Posterior vena cava (tissue), 2 donors: ENCODE measurements at places on chromosomes 4 and X. TPM values are rescaled to one million over a fixed set of nuclear protein-coding genes. Genes with fewer than 3 reads are reported as not detected.

Gene NLGN4X
- total RNA-seq = 0.90 TPM

Gene NAP1L2
- 5.0 TPM for total RNA-seq

Gene SPATA4
- total RNA-seq = not detected

Gene CSAG3
- total RNA-seq = not detected

DNA sequence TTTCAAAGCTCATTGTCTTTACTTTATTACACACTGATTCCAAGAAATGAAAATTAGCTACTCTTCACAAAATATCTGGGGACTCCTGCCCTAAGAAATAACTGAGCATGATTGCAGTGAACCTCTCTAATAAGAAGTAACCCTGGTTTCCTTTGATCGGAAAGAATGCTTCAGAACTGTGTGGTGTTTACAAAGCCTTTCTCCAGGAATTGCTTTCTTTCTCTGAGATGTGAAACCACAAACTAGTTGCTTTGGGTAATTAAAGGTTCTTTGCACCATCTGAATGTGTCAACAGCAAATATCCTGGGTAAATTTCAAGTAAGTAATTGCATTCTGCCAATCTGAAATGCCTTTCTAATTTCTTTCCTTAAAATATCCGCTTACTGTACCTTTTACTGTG lies 292.9 kb upstream of the SLIT2 start:
- no peak for DNase-seq

- DNase-seq = peak; percentile 87
These were observed 11.7 kb upstream of the BCOR start for GRCh38 chrX:40109288-40110008.

DNA sequence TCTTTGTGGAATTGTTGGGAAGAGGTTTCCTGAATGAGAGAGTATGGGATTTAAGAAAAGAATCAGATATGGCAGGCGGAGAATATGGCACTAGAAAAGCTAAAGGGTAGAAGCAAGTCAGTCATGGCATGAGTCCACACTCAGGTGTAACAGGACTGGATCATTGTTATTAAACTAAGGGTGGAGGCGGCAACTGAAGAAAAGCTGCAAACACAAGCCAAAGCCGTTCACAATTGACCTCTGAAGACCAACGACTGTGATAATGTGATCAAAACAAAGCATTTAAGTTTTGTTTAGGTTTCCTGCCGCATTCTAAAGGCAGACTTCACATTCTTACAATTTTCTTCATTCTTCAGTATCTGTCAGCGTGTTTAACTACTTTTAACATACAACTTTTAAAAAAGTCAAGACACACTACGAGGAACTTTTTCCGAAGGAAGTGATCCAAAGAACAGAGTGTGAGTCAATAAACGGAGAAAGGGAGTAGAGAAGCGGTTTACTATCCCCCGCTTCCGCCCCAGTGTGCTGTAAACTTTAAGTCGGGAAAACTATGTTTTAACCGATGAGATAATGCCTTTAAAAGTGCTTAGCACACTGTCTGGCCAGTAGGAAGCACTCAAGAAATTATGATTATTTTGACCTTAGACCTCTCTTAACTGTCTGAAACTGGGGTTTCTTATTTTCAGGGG lies 909 bp upstream of the SLAIN2 start:
- DNase-seq = no peak

DNA sequence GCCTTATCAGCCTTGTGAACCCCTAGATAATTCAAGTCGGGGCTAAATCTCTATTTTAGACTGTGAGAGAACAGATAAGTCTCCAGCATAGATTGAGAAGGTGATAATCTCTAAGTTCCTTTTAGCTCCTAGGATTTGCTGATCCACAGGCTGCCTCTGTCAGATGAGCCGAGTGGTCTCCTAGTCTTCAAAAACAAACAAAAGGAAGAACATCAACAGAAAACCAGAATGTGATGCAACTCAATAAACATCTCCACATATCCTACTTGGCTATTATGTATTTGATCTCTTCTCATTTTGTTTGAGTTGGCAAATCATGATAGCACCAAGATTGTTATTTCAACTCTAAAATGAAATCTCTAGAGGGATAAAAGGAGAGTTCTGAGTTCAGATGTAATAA lies 88.4 kb upstream of the SLC7A11 start:
- DNase-seq = no peak

DNA sequence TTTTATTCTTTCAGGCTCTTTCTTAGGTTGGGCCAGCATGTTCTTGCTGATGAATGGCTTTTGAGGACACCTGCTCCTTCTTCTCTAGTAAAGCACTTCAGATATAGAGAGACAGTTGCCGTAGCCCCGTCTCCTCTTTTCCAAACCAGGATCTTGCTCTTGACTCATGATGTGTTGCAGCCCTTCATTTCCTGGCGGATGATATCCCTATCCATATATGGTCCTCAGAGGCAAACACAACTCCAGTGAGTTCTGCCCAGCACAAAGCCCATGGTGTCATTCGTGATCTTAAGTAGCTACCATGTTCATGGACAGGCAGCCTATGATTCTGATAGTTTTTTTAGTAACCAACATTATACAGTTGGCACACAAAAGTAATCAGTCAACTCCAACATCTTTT lies 59.8 kb upstream of the ACSL1 start:
- no peak for DNase-seq

GRCh38 chr4:76641351-76641750 lies 206.3 kb downstream of the SHROOM3 start:
- DNase-seq = no peak

DNA sequence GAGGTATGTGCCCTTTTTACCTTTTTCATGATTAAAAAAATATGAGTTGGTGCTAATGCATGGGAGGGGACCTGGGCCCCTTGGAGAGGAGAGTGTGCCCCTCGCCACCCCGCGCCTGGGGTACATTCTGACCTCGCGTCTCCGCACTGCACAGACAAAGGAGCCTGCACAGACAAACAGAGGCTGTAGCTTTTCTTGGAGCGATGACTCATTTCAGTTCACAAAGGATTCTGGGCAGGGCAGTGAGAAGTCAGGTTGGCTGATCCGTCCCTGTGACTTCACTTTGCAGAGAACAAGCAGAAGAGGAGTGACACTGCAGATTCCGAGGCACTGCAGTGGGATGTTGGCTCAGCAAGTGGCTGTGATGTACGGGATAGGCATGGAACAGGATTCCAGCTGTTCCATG lies 82.9 kb downstream of the STOX2 start:
- no peak for DNase-seq

GRCh38 chrX:128619490-128619889 lies 567.3 kb upstream of the ACTRT1 start:
- DNase-seq = no peak
